Dermis blood vessel endothelial cell (primary cell): ENCODE measurements at places on chromosomes 4 and X. TPM values are rescaled to one million over a fixed set of nuclear protein-coding genes. Genes with fewer than 3 reads are reported as not detected.

TCEAL6 gene
- total RNA-seq: not detected in 2 replicates

ANKRD50 gene
- total RNA-seq: 60.9 and 89.9 TPM in 2 replicates

HSFX4 gene
- not detected in 2 replicates for total RNA-seq

STX18 gene
- 21.3 and 23.5 TPM in 2 replicates for total RNA-seq

APELA gene
- total RNA-seq: not detected in 2 replicates

NUP62CL gene
- 0.23 TPM in 1 of 2 replicates, not detected in the other for total RNA-seq

SPIN2B gene
- 8.7 and 9.9 TPM in 2 replicates for total RNA-seq

DGKK gene
- not detected in 2 replicates for total RNA-seq

C4orf54 gene
- under 0.01 and 0.05 TPM in 2 replicates for total RNA-seq

NCAPG gene
- total RNA-seq: 16.2 and 78.7 TPM in 2 replicates

FBXO8 gene
- total RNA-seq: 28.3 and 41.0 TPM in 2 replicates

DNAAF6 gene
- not detected in 2 replicates for total RNA-seq
